ENCODE measurements at places on chromosomes 11 and 22. TPM values are rescaled to one million over a fixed set of nuclear protein-coding genes. Genes with fewer than 3 reads are reported as not detected.

- no peaks in the 10 kb centered on the region for H3K27me3 ChIP-seq
- no peak overlapping the region for H3K27ac ChIP-seq
- H3K4me1 ChIP-seq, result no peaks in the 10 kb centered on the region
- peak; percentile 45 for DNase-seq
- H3K36me3 ChIP-seq, result no peaks in the 10 kb centered on the region
These were observed 378.0 kb downstream of the NTM start for GRCh38 chr11:131748151-131749050.

Gene LRP4
- 7.1 TPM for polyA plus RNA-seq

DNA sequence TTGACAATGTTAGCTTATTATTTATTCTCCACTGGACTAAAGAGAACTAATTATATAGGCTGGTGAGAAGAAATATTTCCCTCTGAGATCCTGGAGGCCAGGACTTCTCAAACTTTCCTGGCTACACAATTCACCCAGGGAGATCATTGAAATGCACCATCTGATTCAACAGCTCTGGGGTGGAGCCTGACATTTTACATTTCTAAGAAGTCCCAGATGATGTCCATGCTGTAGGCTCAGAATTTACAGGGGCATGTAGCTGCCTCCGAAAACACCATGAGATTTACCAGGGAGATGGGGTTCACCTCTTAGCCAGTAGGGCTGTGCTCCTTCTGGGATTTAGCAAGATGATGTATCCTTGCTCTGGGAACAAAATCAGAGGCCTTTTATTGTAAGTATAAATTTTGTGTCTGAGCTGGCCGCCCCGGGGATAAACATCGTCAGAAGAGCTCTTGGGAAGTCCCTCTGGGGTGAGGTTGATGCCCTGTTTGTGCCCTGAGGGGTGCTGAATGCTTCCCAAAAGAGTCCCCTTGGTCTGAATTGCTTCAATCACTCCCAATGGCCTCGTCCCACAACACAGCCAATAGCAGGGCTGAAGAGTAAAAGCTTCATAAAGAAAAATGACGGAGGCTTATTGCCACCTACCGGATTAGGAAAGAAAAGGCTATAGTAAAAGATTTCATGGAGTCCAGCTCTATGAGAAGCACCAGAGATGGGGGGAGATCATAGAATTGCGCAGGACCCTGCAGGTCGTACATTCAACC lies 33.4 kb upstream of the API5 start:
- DNase-seq, result no peak
- no peaks in the 10 kb centered on the region for H3K4me1 ChIP-seq
- H3K4me3 ChIP-seq, result no peak overlapping the region
- H3K27ac ChIP-seq, result no peak overlapping the region
- H3K27me3 ChIP-seq, result no peaks in the 10 kb centered on the region

Gene CEP126
- polyA plus RNA-seq, result 8.7 TPM

DNA sequence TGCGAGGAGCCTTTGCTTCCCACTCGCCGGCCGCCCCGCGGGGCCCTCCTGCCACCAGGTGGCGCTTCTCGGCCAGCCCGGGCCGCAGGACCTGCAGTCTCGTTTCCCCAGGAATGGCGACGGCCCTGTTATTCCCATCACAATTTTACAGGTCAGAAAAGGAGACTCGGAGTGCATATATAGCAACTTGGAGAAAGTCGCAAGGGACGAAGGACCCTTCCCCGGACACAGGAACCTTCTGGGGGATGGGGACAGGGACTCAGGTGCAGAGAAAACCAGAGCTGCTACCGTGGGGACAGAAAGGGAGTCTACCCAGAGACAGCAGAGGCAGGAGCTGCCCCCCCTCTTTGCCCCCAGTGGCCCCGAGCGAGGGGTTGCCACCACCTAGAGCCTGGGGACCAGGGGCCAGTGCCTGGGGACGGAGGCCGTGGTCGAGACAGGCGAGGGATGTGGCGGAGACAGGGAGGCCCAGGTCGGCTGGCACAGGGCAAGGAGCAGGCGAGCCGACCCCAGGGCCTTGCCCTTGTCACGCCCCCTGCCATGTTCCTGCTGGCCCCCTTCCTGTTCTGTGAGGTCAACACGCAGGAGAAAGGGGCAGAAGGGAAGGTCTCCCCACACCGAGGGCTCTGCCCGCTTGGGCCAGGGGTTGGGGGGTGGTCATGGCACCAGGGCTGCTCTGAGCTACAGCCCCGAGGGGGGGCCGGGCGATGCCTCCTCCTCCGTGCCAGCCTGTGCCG lies 3.5 kb upstream of the KRTAP5-6 start:
- no peak overlapping the region for H3K4me3 ChIP-seq
- peak; percentile 84 for DNase-seq
- H3K27ac ChIP-seq, result no peak overlapping the region
- H3K36me3 ChIP-seq, result no peaks in the 10 kb centered on the region

DNA sequence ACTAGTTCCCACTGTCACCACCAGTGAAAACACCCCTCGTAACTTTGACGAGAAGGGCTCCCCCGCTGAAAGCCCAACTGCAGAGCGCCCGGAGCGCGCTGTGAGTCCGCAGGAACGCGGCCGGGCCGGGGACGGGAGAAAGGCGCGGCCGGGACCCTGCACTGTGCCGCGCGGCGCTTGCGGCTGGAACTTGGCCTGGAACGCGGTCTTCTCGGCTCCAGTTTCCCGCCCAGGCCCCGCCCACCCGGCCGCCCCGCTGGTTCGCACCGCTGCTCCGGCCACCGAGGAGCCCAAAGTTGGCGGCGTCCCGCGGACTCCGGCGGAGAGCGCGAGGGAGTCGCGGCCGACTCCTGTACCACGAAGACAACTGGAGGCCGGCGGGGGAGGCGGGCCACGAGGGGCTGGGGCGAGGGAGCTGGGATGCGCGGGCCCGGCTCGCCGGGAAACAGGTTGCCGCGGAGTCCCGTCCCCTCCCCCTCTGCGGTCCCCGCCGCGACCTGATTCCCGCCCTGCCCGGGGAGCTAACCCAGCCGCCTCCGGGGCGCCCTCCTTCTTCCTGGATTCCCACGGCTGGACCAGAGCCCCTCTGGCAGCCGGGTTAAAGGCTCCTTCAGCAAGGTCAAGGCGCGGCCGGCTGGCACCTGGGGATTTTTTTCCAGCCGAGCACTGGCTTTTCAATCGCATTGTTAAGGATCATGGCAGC lies 3.4 kb downstream of the TENM4 start:
- peak; percentile 76 for DNase-seq
- H3K4me1 ChIP-seq, result peaks cover 43% of the 10 kb centered on the region
- no peaks in the 10 kb centered on the region for H3K36me3 ChIP-seq
- H3K4me3 ChIP-seq, result peak overlapping the region; percentile 41

DNA sequence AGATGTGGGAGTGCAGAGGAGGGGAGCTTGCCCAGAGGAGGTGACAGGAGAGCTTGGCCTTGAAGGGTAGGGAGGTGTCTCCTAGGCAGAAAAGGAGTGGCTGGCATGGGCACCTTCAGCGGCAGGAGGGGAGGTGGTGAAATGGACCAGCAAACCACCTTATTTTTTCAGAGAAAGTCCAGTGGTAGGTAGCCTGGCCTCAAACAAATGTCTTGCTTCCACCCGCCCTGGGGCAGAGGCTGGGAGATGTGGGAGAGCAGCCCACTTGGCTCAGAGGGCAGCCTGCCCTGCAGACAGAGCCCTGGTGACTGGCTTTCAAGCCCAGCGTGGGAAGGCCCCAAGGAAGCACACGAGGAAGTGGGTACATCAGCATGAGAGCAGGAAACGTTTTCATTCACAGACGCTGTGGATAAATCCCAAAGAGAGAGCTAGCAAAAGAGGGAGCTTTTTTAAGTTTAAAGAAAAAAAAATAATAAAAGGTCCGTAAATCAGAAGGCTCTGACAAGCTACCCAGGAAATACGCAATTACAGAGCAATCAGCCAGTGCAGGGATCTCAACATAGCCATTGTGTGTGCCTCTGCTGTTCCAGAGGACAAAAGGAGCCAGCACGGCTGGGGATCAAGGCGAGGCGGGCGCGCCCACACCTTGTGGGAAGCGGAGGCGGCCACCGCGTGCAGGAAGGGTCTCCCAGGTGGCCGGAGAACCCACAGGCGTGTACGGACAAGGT lies 238.7 kb upstream of the PLET1 start:
- no peak overlapping the region for H3K4me3 ChIP-seq
- H3K27ac ChIP-seq, result no peak overlapping the region
- H3K27me3 ChIP-seq, result no peaks in the 10 kb centered on the region
- no peaks in the 10 kb centered on the region for H3K36me3 ChIP-seq
